ENCODE measurements at places on chromosomes 16 and 17.

DNA sequence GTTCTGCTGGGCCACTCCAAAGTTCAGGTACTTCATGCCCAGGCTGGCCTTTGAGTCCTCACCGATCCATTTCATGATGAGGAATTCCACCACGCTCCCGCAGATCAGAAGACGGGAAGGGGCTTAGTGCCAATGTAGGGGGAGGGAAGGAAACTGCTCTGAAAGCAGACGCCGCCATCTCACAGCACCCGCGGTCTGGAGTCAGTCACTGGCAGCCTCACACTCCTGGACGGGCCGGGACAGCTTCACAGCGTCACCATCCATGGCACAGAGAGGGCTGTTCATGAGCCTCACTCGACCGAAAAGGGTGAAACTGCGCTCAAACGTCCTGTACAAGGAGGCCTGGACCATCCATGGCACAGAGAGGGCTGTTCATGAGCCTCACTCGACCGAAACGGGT, 62.0 kb downstream of the RPH3AL start:
- no peak for DNase-seq

- no peak for DNase-seq
These were observed 66.1 kb downstream of the AXIN2 start for GRCh38 chr17:65495122-65496055.

DNA sequence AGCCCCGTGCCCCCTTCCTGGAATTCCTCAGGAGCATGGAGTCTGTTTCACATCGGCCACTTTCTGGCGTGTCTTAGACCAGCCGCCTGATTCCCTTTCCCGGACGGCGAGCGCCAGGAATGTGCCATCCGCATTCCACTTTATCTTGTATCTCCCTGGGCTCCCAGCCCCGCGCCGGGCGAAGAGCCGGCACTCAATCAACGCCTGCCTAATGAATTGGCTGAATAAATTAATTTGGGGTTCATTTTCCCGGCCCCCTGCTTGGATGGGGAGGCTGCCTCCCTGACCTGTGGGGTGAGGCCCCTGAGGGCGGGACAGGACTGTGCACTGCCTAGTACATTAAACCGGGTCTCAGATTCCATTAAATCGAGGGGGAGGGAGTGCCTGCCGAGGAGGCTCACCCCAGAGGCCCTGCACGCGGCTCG, 282.3 kb upstream of the TNRC6C start:
- no peak for DNase-seq

DNA sequence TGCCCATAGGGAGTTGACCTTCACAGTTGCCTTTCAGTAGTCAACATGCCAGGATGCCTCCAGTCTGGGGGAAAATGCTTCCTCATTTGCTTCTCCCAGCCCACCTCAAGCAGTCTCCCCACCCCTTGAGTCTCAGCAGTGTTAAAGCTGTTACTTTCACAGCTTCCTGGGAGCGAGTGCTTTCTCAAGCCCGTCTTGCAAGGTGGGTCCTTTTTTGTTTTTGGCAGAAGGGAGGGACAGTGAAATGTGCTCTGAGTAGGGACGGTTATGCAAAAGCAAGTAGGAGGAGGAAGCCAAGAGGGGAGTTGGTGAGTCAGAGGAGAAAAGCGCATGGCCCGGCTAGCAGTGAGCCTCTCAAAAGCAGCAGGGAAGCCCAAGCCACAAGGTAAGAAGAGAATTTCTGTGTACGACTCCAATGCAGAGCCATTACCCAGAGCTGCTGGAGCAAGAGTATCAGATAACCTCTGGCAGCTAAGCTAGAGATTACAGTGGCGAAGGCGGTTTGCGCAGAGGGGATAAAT, at the start of gene CHST4:
CHST4 (plus strand) TSS at position 316 of the 521 bp plus-strand sequence. CDS start 10,252 bp downstream, outside the sequence.
- DNase-seq, result no peak

DNA sequence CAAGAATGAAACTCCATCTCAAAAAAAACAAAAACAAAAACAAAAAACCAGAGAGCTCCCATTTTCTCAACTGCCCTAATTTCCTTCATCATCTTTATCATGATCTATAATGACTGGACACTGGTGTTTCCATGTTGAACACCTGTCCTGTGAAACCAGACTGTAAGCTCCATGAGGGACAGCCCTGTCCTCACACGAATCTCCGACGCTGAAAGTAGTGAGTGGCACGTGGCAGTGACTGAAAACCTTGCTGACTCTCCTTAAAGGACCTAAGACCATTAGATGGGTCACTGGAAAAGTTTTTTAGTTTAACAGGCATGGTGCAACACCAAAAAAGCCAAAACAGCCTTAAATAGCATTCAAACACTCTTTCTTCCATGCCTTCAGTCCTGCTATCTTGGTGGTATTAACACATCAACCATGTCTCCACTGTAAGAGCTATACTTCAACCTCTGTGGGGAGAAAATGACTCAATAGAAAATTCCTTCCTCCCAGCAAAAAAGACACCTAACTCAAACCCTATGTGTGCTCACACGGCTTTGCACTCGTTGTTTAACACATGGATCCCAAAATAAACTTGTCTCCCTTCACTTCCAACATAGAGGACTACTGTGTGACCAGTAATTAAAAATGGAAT, 8.3 kb downstream of the AXIN2 start:
- peak; percentile 47 for DNase-seq

DNA sequence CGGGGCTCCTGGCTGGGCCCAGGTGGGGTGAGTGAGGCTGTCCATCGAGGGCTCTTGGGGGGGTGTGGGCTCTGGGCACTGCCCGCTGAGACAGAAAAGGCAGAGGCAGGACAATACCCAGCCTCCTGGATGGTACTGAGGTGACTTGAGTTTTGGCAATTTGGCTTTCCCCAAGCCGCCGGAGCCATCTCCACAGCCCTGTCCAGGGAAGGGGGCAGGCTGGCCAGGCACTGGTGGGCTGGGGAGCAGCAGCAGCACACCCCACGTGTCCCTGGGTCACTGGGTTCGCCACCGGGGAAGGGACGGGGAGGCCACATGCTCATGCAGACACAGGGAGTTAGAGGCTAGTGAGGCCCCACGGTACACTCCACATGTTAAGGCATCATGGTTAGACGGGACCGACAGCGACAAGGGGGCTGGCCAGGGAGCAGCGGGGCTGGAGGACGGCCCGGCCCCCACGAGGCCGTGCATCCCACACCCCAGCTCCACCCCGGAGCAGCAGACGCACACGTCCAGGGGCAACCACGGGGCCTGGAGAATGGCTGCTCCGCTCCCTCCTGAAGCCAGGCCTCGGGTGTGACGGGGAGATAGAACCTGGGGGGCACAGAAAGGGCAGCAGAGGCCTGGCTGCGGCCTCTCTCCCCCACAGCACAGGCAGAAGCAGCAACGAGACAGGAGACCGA, 3.0 kb downstream of the ARHGDIA start:
- no peak for DNase-seq

DNA sequence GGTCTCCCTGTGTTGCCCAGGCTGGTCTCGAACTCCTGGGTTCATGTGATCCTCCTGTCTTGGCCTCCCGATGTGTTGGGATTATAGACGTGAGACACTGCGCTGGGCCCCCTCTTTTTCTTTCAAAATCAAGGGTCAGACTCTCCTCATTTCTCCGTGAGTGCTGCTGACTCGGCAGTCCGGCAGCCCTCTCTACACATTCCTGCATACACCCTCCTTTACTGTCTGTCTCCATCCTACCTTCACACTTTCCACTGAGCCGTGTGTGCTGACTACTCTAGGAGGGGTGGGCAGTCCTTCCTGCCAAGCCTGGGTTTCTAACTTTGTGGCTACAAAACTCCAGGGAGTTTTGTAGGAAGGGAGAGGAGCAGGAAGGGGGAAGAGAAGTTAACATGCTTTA, 195.2 kb downstream of the PARN start:
- no peak for DNase-seq

DNA sequence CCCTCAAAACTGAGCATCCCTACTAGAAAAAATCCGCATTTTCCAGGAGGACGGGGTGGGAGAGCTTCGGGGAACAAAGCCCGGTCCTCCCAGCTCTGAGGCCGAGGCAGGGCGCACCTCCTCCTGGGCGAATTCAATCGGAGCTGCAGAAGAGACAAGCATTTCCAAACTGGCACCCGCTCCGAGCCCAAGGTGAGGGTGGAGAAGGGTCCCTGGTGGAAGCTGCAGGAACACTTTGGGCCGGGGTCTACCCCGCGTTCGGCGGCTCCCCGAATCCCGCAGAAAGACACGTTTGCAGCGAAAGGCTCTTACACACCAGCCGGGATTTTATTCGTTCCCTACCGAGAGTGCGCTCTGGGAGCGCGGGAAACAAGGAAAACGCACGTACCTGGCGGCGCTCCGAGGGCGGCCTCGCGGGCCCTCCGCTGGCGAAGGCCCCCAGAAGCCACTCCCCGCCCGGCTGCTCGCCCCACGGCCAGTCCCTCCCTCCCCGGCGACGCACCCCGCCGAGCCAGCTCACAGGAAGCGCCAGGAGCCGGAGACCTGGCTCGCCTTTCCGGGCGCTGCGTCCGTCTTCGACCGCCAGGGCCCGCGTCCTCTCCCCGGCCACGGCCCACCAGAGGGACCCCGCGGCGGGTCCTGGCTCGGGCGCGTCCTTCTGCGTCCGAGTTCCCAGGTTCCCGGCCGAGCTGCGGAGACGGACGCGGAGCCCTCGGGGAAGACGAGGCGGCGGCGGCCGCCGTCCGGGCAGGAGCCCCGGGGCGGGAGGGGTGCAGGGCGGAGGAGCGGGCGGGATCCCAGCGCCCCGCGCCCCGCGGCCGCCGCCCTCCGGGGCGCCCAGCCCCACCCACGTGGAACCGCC, 49.8 kb upstream of the BAHCC1 start:
- DNase-seq, result peak; percentile 27

- no peak for DNase-seq
These were observed 21.8 kb upstream of the AATK start for GRCh38 chr17:81187586-81188490.

DNA sequence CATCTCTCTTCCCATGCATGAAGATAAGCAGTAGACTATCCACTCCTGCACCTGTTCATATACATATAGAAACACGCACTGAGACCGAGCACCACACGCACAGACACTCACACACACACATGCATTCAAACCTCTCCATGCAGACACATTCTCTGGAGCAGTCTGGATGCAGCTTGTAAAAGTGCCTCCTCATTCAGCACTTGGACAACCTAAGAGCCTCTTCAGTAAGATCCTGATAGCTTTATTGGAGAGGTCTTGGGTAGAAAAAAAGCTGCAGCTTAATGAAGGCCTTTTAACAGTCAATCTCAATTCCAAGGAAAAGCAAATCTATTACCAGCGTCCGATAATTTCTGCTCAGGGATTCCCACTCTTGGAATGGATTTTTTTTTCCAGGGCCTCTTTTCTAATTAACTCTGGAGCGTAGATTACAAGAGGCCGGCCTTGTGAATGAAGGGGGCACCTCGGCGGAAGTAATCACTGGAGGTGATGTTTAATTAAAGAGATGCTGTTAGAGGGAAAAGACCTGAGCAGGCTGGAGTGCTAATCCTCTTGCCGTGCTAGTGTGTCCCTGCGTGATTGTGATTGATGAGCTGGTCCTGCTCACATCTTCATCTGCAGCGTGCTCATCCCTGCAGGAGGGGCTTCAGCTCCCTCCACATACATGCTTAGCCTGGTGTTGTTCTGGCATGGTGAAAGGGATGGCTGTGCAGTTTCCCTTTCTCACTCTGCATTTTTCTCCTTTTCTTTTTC, 155.1 kb downstream of the RBFOX1 start:
- no peak for DNase-seq

GRCh38 chr16:85611444-85612190, 1.5 kb upstream of the GSE1 start:
- DNase-seq, result peak; percentile 32

GRCh38 chr17:36089888-36090836, at the start of gene CCL3:
Gene CCL3 (minus strand): TSS chr17:36090143. CDS start chr17:36090058, 85 bp downstream.
- no peak for DNase-seq

- DNase-seq, result no peak
These were observed 23.0 kb downstream of the SKAP1 start for GRCh38 chr17:48406936-48407567.

DNA sequence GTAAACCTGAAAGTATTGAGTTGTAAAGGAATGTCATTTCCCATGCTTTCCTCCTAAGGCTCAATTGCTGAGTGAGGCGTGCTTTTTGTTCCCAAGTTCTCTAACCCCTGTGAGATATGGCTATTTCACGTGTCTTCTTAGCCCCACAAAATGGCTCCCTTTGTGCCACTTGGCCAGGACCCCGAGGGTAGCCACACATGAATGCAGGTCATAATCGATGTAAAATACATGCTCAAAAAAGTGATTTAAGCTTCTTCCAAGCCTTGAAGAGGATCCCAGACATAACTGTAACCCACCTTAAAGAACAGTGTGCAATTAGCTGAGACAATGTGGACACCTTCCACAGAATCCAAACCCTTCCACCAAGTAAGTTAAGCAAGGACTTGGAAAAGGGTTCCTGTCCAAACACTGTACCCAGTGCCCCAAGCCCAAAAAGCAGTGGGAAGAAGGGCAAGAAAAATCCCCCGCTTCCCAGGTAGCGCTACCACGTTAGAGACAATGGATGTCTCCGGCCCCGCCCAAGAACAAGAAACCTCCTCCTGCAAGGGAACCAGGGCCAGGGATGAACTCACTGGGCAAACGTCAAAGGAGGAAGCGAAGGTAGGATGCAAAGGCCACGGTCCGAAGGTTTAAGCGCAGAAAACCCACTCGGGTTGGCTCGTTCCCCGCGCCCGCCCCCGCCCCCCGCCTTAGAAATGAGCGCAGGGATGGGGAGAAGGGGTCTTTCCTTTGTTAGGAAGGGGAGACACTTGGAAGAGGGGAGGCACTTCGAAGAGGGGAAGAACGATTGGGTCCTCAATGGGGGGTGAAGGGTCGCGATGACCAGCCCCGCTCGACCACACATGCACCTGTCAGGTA, 1.2 kb downstream of the JPT1 start:
- DNase-seq, result no peak

DNA sequence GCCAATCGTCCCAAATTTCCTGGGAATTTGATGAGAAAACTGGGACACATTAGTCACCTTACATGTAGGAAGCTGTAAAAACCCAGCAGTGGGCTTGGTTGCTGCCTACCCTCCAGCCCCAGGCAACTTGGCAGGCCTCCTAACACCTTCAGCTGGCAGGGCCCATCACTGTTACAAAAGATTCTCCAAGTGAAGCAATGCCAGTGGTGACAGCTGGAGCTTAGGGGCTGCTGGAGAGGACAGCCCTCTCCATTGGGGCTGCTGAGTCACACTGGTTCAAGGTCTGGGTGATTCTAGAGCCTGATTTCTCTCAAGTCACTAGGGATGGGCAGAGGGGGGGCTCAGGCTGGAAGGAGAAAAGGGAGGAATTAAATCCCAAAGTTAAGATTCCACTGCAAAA, 180.6 kb downstream of the COPRS start:
- no peak for DNase-seq

- DNase-seq, result no peak
These were observed 2.3 kb downstream of the NDUFB10 start for GRCh38 chr16:1961651-1962067.

- no peak for DNase-seq
These were observed 44.9 kb upstream of the POLR3E start for GRCh38 chr16:22252317-22252716.

GRCh38 chr17:78528541-78528940, 48.7 kb downstream of the DNAH17 start:
- DNase-seq, result no peak

GRCh38 chr17:71164561-71164960, 956.3 kb upstream of the SOX9 start:
- DNase-seq, result no peak

GRCh38 chr17:7667656-7668406, 17.1 kb downstream of the ATP1B2 start:
- DNase-seq, result no peak
